ENCODE measurements at places on chromosomes 2 and 18. TPM values are rescaled to one million over a fixed set of nuclear protein-coding genes. Genes with fewer than 3 reads are reported as not detected.
A peak's percentile ranks its signal among the peaks of the same experiment; 100 is the strongest.

The ABCG8 gene
- total RNA-seq: not detected

The TSHZ1 gene
- total RNA-seq: 13.9 TPM

The HJURP gene
- 1.6 TPM for total RNA-seq

The SIX3 gene
- 0.14 TPM for total RNA-seq

The MARCHF4 gene
- 0.14 TPM for total RNA-seq

The TUBA4B gene
- not detected for total RNA-seq

The TUBA3E gene
- not detected for total RNA-seq

The CYP27A1 gene
- total RNA-seq: 31.6 TPM

The ASXL3 gene
- 7.3 TPM for total RNA-seq

GRCh38 chr2:111667542-111668273 lies 216.3 kb downstream of the ANAPC1 start:
- no peak overlapping the region for H3K27ac ChIP-seq
- H3K36me3 ChIP-seq: no peaks in the 10 kb centered on the region
- DNase-seq: no peak
- no peak overlapping the region for H3K4me3 ChIP-seq

DNA sequence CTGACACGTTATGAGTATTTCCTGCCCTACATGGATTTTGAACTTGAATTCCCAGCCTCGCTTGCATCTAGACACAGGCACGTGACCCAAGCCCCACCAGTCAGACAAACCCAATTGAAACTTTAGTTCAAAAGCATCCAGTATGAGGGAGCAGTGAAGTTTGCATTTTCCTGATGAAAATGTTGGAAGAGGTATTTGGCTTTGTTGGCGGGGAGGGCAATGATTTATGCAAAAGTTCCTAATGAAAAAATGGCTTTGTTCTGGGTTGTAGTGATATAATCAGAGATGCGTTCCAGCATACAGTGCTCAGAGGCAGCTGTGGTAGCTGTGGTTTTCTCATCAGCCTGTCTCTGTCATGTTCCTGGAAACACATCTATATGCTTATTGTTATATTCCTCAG lies 36.8 kb upstream of the CPS1 start:
- no peak overlapping the region for H3K4me3 ChIP-seq
- H3K27ac ChIP-seq: no peak overlapping the region
- no peaks in the 10 kb centered on the region for H3K4me1 ChIP-seq
- H3K27me3 ChIP-seq: no peaks in the 10 kb centered on the region

DNA sequence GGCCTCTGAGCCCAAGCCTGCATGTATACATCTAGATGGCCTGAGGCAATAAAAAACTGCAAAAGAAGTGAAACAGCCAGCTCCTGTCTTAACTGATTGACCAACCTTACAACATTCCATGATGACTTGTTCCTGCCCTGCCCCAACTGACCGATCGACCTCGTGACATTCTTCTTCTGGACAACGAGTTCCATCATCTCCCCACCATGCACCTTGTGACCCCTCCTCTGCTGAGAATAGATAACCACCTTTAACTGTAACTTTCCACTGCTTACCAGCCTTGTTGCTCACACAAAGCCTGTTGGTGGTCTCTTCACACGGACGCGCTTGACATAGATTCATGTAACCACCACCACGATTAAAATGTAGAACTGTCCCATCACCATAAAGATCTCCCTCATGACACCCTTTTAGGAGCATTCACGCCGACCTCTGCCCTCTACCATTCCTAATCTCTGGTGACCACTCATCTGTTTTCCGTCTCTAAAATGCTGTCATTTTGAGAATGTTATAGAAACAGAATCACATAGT lies 120.1 kb upstream of the REV1 start:
- no peaks in the 10 kb centered on the region for H3K27me3 ChIP-seq
- H3K4me1 ChIP-seq: peaks cover 28% of the 10 kb centered on the region
- DNase-seq: no peak
- no peak overlapping the region for H3K27ac ChIP-seq
- no peak overlapping the region for H3K4me3 ChIP-seq

DNA sequence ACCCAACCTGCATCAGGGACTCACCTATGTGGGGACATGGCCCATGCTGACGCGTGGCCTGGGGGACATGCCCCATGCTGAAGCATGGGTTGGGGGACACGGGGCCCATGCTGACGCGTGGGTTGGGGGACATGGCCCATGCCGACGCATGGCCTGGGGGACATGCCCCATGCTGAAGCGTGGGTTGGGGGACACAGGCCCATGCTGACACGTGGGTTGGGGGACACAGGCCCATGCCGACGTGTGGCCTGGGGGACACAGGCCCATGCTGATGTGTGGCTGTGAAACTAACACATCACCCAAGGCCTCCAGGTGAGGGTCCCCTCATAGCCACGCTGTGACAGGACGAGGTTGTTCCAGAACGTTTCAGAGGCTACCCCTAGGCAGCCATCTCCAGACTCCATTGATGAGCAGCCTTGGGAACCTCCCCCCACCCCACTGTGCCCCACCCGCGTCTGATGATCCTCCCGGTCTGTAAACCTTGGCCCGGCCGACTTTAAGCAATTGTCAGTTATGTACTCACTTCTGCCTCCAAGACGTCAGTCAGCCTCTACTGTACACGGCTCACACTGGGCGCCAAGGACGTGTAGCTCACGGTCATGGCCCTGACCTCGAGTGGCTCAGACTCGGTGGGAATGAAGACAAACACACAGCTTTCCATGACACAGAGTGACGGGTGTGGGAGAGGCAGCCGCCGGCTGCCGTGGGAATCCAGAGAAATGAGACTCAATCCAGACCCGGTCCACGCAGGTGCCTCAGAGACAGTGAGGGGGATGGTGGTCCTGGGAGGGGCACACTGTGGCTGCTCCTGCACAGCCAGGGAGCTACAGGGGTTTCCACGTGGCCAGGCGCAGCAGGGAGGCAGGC lies 50.2 kb upstream of the SLC66A3 start:
- H3K27me3 ChIP-seq: no peaks in the 10 kb centered on the region
- no peak for DNase-seq
- no peaks in the 10 kb centered on the region for H3K4me1 ChIP-seq
- H3K27ac ChIP-seq: no peak overlapping the region

DNA sequence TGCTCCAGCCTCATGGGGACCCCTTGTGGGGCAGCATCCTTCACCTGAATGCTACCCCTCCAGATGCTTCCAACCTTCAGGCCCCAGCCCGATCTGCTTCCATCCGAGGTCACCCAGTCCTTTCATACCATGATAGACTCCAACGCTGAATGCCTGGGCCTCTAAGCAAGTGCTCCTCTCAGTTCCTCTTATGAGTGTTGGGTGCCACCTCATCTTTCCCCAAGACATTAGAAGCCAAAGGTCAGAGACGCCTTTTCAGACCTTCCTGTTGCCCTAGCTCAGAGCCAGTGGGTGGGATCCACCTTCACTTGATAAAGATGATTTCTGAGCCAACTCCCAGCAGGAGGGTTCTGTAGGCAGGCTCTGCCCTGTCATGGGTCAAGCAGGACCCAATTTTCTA lies 174.5 kb upstream of the MGAT5 start:
- H3K27ac ChIP-seq: no peak overlapping the region
- H3K4me3 ChIP-seq: no peak overlapping the region
- H3K36me3 ChIP-seq: no peaks in the 10 kb centered on the region
- no peaks in the 10 kb centered on the region for H3K4me1 ChIP-seq
- no peak for DNase-seq
- H3K27me3 ChIP-seq: no peaks in the 10 kb centered on the region

GRCh38 chr2:44680424-44680971 lies 261.0 kb upstream of the SIX3 start:
- no peak overlapping the region for H3K27ac ChIP-seq
- no peak for DNase-seq
- H3K36me3 ChIP-seq: no peaks in the 10 kb centered on the region
- H3K4me1 ChIP-seq: no peaks in the 10 kb centered on the region
- no peak overlapping the region for H3K4me3 ChIP-seq
- H3K27me3 ChIP-seq: no peaks in the 10 kb centered on the region

DNA sequence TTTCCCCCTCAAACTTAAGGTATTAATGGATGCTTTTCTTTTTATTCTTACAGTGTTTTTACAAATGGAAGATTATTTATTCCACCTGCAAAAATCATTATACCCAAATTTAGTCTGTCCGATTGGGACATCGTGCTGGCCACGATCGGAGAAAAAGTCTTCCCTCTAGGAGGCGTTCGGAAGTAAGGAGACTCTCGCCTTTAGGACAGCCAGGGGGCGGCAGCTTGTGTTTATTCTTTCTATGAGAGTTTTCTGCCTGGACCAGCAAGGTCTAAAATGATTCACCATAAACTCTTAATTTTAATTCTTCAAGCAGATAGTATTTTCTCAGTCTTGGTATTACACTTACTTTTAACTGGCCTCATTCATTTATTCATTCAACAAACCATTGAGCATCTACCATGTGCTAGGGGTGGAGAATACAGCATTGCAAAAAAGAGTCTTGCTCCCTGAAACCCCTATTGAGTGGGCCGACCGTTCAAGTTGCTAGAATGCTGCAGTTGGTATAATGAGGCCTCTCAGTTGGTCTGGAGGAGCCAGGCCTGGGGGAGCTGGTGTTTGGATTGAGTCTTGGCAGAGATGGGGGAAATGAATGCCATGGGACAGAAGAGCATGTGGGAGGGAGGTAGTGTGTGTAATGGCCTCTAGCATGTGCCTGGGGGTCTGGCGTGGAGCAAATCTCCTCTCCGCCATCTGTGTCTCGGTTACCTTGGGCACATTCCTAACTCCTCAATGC lies 38.7 kb downstream of the DCDC2C start:
- no peaks in the 10 kb centered on the region for H3K4me1 ChIP-seq
- no peaks in the 10 kb centered on the region for H3K36me3 ChIP-seq
- H3K27ac ChIP-seq: no peak overlapping the region
- no peak for DNase-seq
- no peak overlapping the region for H3K4me3 ChIP-seq
- no peaks in the 10 kb centered on the region for H3K27me3 ChIP-seq

DNA sequence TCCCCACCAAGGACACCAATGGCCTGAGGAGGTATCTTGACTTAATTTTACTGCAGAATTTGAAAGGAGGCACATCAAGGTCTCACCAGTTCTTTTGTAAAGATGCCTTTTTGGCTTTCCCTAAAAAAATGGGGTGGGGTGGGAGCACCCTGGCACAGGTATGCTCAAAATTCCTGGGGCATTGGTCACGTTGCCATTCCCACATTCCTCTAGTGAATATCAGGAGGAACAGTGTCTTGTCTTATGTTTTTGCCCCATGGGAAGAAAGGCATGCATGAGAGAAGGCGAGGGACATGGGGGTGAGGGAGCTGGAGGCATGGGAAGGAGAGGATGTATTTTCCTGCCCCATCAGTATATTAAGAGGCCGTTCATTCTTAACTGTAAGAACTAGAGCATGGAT lies 275.3 kb downstream of the CMPK2 start:
- no peaks in the 10 kb centered on the region for H3K27me3 ChIP-seq
- no peaks in the 10 kb centered on the region for H3K4me1 ChIP-seq
- H3K27ac ChIP-seq: no peak overlapping the region

DNA sequence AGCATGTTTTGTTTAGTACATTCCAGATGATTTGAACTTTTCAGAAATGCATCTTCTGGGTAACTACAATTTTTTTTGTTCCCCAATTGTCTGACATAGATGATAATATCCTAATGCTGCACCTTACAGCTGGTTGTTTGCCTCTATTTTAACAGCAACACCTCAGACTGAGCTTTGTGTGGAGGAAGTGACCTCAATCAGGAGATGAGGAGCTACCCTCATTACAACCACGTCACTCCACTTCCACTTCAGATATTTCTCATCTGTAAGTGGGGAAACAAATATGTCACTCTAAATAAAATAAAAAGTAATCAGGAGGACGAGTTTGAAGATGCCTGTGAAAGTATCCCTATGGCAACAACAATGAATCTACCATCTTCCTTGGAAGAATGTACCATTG lies 12.1 kb upstream of the SRSF7 start:
- no peak overlapping the region for H3K27ac ChIP-seq
- DNase-seq: no peak
- H3K36me3 ChIP-seq: no peaks in the 10 kb centered on the region
- no peaks in the 10 kb centered on the region for H3K27me3 ChIP-seq
- H3K4me1 ChIP-seq: no peaks in the 10 kb centered on the region

DNA sequence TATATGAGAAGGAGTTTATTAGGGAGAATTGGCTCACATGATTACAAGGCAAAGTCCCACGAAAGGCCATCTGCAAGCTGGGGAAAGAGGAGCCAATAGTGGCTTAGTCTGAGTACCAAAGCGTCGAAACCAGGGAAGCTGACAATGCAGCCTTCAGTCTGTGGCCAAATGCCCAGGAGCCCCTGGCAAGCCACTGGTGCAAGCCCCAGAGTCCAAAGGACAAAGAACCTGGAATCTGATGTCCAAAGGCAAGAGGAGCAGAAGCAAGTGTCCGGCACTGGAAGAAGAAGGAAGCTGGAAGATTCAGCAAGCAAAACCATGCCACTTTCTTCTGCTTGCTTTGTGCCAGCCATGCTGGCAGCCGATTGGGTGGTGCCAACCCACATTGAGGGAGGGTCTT lies 74.3 kb upstream of the NPAS2 start:
- no peaks in the 10 kb centered on the region for H3K36me3 ChIP-seq
- DNase-seq: no peak
- H3K27me3 ChIP-seq: no peaks in the 10 kb centered on the region
- H3K27ac ChIP-seq: no peak overlapping the region
- peaks cover 17% of the 10 kb centered on the region for H3K4me1 ChIP-seq

DNA sequence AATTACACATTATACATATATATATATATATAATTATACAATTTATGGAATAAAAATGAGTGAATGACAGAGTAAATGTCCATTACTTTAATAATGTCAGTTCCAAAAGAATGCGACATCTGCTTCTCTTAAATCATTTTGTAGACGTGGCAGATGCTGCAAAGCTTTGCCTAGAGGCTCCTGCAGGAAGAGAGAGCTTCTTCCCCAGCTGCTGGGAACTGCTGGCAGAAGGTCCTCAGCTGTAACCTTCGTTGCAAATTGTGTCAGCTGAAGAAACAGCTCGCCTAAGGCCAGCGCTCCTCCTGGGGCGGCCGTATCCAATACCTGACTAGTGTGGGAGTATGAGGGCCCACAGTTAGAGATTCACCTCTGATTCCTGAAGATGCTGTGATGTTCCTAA lies 9.6 kb upstream of the THNSL2 start:
- no peaks in the 10 kb centered on the region for H3K36me3 ChIP-seq
- H3K27me3 ChIP-seq: no peaks in the 10 kb centered on the region
- no peak for DNase-seq
- H3K4me3 ChIP-seq: no peak overlapping the region
- no peaks in the 10 kb centered on the region for H3K4me1 ChIP-seq

DNA sequence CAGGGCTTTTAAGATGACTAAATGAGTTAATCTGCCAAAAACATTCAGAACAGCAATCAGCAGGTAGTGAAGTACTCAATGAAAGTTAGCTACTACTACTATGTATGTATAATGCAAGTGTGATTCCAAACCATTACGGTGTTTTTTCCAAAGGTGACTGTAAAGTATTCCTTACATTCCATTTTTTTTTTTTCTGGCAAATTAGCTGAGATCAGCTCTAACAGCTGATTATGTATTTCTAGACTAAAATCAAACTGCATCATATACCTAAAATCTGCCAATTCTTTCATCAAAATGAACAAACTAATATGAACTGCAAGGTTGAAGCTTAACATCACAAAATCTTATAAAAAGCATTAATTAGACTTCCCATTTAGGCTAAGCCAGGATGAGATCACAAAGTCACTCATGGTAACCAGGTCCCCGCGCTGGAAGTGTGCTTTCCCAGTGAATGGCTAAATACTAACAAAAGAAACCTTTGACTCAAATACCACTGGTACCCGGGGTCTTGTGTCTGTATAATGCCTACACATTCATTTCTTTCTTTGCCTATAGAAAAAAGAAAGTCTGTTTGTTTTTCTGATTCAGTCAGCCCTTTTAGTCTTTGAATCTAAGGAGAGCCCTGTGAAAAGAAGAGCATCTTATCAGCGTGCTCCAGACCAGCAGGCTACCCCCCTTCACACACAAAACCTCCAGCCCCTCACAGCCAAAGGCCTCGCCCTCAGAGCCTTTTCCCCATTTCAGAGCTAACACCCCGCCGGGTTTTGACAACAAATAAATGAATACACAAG lies 88.3 kb downstream of the RBMS1 start:
- peak overlapping the region; percentile 90 for H3K27ac ChIP-seq
- H3K27me3 ChIP-seq: no peaks in the 10 kb centered on the region
- peaks cover 59% of the 10 kb centered on the region for H3K4me1 ChIP-seq
- no peak for DNase-seq
